ENCODE measurements at places on chromosomes 7 and 10.

- no peak for DNase-seq
Measured at GRCh38 chr10:88920198-88920597, 32.4 kb downstream of the ACTA2 start.

GRCh38 chr10:28279878-28280277 is 23.0 kb downstream of the MPP7 start:
- no peak for DNase-seq

- peak; percentile 99 for DNase-seq
Measured at GRCh38 chr7:17369691-17370426, 71.4 kb downstream of the AHR start.

DNA sequence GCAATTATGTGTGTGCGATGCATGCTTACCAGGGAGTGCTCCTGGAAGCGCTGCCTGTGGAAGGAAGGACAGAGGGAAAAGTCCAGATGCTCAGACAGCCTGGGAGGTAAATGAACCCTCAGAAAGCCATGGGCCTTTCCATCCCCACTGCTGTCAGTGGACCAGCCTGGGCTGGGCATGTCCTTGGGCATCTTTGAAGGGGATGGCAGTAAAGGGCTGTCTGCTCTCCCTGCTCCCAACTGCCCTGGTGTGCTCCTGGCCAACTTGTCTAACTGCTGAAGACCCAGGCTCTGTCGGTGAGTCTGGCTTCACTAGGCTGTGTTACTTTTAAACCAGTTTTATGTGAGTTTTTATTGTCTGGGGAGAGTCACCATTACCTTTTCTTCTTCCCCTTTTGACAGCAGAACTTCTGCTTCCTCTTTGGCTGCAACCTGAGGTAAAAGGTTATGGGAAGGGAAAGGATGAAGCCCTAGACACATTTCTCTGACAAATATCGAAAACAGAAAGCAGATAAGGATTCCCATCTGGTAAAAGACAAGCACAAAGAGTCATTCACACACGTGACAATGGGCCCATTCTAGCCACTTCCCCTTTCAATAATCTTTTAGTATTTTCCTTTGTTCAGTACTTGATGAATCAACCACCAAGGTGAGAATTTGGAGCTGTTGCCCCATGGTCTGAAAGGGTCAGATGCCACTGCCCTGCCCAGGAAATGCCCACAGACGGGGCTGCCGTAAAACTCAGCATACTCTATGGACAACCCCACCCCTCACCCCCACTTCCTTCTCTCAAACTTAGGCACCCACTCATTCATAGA is 27.6 kb upstream of the PIK3AP1 start:
- DNase-seq = no peak

DNA sequence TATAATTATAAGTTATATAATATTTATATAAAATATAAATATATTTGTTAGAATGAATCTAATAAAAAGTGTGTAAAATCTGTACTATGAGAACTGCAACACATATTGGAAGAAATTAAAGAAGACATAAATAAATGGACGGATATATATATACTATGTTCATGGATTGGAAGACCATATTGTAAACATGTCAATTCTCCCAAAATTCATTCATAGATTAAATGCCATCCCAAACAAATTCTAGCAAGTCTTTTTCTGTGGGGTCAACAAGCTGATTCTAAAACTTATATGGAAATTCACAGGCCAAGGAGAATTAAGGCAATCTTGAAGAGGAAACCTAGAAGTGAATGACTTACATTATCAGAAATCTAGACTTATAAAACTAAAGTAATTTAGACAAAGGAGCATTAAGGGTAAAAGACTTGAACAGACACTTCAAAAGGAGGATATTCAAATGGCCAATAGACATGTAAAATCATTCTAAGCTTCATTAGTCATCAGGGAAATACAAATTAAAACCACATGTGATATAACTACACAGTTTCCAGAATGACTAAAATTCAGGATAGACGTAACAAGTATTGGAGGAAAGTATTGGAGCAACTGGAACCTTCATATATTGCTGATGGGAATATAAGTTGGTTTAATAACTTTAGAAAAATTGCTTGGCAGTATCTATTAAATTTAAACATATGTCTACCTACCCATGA is 225.9 kb downstream of the EMX2 start:
- no peak for DNase-seq

DNA sequence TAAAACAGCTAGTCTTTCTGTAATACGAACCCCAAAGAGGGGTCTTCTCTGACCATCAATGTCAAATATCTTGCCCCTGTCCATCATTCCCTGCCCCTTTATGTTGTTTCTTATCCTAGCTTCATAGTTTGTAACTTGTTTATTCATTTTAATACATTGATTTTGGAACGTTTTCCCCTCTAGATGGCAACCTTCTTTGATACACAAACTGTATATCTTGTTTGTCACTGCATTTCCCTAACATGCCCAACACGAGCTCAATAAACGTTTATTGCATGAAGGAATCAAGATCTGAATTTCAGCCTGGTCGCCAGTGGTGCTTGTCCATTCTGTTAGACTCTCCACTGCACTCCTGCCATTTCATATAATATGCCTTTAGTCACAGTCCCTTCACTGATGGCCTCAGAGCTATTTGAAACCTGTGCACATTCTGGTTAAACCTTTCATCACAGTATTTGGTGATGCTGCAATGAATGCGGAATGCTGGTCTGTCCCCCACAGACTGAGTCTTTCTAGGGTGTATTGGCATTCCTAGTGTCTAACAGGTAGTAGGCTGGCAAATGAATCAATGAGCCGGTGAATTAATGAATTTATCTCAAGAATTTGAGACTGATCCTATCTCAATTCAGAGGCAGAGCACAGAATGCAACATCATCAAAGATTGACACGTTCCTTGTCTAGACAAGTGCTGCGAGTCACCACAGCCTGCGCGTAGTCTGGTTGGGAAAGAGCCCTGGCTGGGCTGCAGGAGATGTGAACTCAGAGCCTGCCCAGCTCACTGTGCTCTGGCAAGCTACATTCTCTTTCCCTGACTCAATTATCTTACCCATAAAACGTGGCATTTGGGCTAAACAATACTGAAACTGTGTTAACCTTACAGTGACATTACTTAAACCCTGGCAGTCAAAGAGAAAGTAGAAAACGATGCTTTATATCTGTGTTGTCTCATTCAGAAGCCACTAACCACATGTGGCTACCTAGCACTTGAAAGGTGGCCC is 55.2 kb upstream of the FRMD4A start:
- DNase-seq = peak; percentile 79

- DNase-seq = peak; percentile 90
Measured at GRCh38 chr7:40572810-40573465, 438.1 kb downstream of the SUGCT start.

DNA sequence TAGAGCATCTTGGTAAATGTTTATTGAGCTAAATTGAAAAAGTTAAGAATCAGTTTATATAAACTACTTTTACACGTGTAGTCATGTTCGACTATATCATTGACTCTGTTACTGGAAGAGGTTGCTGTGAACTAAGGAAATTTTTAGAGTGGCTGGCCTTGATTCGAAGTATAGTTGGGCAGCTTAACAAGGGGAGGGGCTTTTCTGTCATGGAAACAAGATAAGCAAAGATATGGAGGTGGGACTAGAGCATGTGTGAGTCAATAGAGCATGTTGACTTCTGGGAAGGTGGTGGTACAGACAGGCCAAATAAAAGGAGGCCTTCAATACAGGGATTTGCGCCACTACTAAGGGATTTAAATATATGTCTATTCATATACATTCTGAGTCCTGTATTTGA is 7.6 kb downstream of the ATP5F1C start:
- DNase-seq = peak; percentile 85

DNA sequence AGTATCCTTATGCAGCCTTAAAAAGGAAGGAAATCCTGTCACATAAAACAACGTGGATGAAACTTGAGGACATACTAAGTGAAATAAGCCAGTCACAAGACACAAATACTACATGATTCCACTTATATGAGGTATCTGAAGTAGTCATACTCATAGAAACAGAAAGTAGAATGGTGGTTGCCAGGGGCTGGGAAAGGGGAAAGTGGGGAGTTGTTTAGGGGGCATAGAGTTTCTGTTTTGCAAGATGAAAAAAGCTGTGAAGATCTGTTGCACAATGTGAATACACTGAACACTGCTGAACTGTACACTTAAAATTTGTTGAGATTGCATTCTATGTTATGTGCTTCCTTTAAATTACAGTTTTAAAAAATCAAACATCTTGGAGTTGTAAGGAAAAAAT is 2.9 kb downstream of the NUP205 start:
- no peak for DNase-seq

- DNase-seq = peak; percentile 39
Measured at GRCh38 chr10:89845541-89846280, 144.3 kb downstream of the KIF20B start.

GRCh38 chr10:127298381-127298780 is 102.0 kb upstream of the INSYN2A start:
- no peak for DNase-seq

GRCh38 chr7:157622000-157622399 is 285.2 kb downstream of the DNAJB6 start:
- no peak for DNase-seq

DNA sequence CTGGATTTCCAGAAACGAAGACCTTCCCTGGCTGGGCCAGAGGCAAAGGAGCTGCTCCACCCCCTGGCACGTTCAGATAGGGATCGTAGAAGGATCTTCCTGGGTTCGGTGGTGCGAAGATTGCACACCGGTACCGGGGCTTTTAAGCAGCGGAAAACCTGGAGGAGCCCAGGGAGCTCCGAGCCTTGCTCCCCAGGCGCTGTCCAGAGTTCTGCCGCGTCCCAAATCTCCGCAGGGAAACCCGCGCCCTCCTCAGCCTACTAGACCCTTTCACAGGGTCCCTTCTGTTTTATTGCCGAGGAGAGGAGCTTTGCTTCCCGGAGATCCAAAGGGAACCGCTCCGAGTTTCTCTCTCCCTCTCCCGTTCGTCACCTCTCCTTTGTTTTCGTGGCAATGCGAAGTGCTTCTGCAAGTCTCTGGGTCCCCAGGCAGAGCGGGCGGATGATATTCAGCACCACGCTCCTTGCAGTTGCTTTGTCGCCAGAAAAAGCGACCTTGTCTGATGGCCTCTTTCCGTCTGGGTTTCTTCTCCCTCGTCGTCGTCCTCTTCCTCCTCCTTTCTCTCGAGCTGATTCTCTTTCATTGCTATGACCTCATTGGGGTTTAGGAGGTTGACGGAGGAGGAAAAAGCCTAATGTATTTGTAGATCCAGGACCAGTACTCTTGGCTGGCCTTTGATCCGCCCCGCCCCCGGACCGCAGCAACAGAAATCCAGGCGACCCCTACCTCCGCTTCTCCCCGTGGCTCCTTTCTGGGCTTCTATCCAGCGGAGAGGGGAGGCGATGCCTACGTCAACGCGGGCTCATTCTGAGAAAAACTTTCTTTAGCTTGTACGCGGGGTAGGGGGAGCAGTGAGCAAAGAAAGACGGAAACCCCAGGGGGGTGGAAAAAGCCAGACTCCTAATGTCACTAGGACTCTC is at the start of gene TMEM196:
Gene TMEM196, minus strand, starts transcription at position 777 of the 920 bp plus-strand sequence. CDS start 921 bp downstream, outside the sequence.
- peak; percentile 39 for DNase-seq

DNA sequence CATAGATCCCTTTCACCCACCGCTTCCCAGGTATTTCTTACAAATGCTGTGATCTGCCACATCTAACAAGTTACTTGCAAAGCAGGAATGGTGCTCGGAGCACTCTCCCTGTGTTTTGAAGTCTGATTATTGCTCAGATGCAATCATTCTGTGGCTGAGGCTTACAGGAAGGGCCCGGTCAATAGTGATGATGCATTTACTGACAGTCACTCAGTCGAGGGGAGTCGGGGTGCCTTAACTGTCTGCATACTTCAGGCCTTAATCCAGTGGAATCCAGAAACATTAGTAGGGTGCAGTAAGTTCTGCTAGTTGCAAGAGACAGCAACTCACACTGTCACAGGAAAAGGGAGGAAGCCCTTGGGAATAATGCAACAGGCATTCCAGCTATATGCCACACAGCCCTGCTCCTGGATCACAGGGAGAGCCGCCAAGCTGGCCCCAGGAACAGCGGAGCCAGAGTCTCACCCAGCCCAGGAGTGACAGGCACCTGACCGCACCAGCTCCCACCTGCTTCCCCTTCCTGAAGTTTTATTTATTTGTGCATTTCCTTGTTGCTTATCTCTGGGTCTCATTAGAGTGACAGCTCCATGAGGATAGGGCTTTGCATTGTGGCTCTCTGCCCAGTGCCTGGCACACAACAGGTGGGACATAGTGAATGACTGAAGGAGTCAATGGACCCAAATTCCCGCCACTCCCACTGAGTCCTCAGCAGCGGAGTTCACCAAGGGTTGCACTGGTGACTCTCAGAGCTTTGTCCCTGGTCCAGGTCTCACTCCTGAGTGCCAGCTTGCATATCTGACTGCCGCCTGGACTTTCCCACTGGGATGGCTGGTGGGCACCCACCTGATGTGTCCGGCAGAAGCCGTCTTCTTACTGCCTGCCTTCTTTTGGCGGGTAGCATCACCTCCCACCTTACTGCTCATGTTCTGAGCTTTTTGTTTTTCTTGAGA is 212.5 kb upstream of the SH2B2 start:
- DNase-seq = no peak

GRCh38 chr7:123972045-123972444 is 47.0 kb downstream of the SPAM1 start:
- no peak for DNase-seq

DNA sequence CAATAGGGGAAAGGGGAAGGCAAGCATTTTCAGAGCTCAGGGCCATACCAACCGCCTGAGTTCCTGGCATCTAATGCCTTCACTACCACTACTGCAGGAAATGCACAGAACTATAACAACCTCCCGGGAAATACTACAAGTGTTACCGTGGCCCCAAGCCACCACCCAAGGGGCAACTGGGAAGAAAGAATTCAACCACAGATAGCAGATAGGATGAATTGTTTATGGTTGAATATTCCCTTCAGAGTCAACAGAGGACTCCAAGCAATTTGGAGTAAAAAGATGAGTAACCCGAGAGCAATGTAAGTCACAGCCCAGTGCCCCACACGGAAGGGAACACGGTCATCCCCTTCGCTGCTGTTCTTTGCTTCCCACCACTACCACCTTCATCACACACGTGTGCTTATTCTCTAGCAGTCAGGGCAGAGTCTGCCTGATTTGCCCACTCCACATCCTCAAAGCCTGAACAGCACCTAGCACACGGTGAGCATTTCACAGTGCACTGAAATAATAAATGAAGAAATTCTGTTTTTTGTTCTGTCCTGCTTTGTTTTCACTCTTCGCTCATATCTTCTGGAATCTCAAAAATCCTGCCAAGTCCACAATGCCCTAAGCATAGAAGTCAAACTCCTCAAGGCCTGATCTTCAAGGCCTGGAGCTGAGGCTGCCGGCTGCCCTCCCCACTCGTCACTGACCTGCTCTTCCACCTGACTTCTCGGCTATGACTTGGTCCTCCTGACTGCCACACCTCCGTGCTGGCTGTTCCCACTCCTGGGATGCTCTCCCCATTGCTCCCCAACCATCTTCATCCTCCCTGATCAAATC is 221.1 kb downstream of the KCNMA1 start:
- peak; percentile 95 for DNase-seq
